CD8-positive, alpha-beta memory T cell (primary cell): ENCODE measurements at places on chromosomes 5 and 9.

DNA sequence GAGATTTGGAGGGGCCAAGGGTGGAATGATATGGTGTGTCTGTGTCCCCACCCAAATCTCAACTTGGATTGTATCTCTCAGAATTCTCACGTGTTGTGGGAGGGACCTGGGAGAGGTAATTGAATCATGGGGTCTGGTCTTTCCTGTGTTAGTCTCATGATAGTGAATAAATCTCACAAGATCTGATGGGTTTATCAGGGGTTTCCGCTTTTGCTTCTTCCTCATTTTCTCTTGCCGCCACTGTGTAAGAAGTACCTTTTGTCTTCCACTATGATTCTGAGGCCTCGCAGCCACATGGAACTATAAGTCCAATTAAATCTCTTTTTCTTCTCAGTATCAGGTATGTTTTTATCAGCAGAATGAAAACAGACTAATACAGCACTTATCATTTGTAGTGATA lies 29.5 kb upstream of the SPIN1 start:
- no peak for DNase-seq

DNA sequence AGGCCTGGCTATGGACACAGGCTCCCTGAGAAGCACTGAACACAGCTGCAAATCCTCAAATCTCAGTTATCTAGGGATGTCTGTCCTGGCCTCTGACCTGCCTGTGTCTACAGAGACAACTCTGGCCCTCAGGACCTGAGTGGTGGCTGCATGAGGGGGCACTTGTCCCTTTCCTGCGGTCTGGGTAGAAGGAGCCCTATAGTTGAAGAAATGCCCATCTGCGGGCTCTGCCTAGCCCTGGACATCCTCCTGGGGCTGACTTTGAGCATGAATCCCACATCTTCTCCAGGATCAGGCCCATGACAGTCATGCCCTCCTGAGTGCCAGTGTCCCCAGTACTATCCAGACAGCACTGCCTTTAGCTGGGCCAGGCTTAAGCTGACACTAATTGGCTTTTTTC lies 10.0 kb downstream of the DNAJB5 start:
- no peak for DNase-seq

DNA sequence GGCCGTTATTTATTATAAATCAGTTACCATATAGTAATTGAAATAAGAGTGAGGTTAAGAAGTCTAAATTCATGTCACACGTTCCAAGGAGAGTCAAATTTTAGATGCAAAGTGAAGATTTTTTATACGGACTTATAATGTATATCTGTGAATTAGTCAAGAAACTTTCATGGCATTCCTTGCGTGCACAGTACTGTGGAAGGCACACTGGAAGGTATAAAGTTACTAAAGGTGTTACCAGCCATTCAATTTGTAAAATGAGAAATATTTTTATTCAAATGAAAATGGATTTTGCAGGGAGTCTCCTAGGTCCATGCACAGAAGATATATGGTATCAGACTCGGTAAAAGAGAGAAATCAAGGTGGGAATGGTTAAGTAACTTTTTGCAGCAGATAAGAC lies 408.1 kb upstream of the CTNND2 start:
- DNase-seq: no peak

GRCh38 chr9:70228118-70228517 lies 30.7 kb upstream of the SMC5 start:
- DNase-seq: no peak

GRCh38 chr5:41797662-41798061 lies 72.6 kb downstream of the OXCT1 start:
- no peak for DNase-seq

- DNase-seq: no peak
Measured at GRCh38 chr5:53438486-53439472, 41.6 kb upstream of the FST start.

DNA sequence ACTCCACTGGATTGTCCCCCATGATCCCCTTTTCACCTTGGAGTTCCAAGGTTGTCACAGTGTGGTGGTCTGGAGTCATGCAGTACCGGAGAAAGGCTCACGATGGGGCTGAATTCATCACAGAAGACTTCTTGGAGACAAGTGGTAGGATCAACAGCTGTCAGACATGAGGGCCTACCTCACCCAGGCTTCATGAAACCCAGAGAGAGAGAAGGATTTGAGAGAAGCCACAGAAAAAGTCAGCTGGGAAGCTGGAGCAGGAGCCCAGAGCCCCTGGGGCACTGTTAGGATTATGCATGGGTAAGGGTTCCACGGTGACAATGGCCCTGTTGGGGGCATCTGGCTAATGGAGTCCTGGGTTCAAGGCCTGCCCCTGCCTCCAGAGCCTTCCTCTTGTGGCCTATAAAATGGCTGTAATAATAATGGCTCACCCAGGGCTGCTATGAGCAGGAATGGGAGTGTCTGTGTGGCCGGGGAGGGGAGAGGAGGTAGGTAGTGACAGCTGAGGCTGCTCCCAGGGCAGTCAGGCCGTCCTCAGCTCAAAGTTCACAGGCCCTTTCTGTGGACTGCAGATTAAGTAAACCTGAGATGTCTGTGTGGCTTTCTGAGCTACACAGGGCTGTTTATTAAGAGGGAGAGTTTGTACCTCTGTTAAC lies 910 bp downstream of the TRIM14 start:
- peak; percentile 23 for DNase-seq

GRCh38 chr5:120528609-120529008 lies 64.5 kb downstream of the PRR16 start:
- DNase-seq: no peak

DNA sequence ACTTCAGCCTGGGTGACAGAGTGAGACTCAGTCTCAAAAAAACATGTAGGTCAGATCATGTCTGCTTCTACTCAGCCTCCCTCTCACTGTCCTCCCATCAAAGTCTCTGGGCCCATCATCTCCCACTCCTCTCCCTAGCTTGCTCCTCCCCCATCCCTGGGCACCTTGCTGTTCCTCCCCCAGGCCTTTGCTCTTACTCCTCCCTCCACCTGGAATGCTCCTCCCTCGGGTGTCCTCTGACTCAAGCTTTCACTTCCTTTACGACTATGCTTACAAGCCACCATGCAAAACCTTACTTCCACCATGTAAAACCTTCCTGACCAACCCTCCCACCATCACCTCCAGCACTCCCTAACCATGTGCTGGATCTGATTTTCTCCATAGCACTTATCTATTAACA lies 51.5 kb downstream of the MTMR12 start:
- no peak for DNase-seq

- DNase-seq: no peak
Measured at GRCh38 chr9:125630436-125630835, 76.6 kb downstream of the MAPKAP1 start.

DNA sequence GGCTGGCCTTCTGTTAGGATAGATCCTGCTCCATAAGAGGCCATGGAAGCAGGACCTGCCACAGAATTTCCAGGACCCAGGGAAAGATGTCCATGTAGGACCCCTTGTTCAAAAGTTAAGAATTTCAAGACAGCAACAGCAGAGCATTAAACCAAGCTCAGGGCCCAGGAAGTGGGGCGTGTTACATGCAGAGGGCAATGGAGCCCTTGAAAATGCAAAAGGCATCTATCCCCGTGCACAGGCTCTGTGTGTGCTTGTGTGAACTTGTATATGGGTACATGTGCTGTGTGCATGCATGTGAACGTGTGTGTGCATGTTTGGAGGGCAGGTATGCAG lies 14.4 kb upstream of the NKD2 start:
- DNase-seq: no peak

- no peak for DNase-seq
Measured at GRCh38 chr9:114697951-114698351, 16.0 kb upstream of the TEX48 start.

DNA sequence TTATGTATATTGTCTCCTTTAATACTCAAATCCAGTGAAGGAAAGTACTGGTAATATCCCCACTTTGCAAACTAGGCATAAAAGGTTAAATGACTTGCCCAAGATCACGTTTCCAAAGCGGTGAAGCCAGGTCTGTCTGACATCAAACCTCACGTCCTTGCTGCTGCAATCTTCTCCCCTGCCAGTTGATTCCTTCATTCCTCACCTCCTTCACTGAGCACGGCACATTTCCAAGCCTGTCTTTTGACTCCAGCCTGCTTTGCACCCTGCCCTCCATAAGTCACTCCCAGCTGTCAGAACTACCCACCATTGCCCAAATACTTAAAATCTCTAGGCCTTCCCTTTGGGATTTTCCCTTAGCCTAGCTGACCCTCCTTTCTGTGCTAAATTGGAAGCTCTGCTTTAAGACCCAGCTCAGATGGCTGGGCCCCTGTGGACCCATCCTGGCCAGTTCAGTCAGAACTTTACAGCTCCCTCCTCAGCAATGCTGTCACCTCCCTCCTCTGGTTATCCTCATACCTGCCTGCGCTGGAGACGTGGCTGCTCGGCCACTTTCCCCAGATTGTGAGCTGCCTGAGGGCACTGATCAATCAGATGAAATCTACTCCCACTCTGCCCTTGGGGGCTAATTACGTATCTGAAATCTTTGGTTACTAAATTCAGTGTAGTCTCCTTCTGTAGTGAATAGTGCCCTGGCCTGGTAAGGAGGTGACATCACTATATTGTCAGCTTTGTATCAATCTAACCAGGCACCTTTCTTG lies 51.2 kb downstream of the SLC36A1 start:
- DNase-seq: no peak

DNA sequence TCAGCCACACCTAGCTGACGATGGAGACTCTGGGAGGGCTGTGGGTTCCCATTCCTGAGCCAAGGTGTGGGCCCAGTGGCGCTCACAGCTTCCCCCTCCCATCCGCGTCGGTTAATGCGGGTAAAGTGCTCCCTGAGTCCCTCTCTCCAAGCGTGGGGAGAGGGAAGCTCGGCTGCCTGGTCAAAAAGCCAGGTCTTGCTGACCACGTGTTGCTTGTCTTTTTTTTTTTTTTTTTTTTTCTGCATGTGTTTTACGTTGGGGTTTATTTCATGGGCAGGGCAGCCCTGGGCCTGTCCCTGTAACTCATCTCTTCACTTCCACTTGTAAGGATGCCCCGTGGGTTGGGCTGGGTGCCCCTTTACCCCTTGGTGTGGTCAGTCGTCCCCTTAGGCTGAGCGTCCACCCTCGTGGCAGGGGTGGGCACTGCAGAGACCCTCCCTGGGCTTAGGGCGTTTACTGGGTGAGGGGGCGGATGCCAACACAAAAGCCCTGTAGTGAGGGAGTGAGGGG lies 11.9 kb downstream of the NKD2 start:
- no peak for DNase-seq

GRCh38 chr5:148816782-148817181 lies 9.6 kb upstream of the ADRB2 start:
- DNase-seq: no peak

DNA sequence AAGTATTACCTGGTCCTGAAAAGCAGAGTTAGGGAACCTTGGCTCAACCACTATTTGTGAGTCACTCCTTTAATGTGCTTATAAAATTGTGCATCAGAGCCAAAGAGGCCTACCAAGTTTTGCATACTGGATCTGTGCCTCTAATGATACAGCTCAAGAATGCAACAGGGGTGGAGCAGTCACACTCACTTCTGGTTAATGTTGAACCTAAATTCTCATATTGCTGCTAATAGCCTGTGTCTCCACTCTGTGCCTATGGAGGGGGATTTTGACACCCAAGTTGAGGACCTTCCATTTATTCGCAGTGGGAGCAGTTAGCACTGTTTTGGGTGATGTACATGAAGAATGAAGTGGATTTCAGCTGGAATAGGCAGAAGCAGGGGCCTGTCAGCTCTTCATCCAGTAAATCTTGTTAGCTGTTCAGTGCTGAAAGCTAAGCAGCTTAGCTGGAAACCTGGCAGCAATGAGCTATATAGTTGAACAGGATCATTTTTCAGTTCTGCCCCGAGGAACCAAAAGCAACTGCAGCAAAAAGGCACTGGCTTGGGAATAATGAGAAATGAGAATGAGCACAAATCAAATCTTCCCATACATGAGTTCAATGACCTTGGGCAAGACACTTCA lies 9.7 kb downstream of the SH3TC2 start:
- DNase-seq: no peak

DNA sequence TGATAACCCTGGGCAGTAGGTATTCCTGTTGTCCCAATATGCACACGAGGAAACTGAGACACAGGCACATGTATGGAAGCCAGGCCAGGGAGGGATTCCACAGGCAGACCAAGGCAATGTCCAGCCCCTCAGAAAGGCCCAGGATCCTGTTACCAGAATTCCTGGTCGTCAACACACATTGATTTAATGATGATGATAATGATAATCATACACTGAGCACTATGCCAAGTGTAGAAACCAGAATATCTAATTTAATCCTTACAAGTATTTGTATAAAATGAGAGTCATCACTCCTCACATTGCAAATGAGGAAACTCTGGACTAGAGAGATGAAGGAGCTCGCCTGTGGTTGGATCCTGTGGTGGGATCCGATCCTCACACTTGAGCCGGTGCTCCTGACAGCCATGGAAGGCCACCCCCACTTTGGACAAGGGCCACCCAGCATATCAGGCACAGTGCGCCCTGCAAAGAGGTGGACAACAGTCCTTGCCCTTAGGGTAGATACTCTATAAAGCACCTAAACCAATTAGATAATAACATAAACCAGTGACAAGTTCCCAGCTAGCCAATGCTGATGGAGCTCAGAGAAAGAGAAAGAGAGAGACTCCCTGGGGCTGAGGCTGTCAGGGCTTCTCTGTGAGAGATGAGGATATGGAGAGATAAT lies 185.3 kb downstream of the SLIT3 start:
- no peak for DNase-seq

GRCh38 chr5:96903300-96903699 lies 27.0 kb downstream of the ERAP2 start:
- no peak for DNase-seq

GRCh38 chr9:94741866-94742265 lies 15.4 kb downstream of the AOPEP start:
- no peak for DNase-seq

- DNase-seq: no peak
Measured at GRCh38 chr5:1668141-1668721, 131.4 kb downstream of the MRPL36 start.

- no peak for DNase-seq
Measured at GRCh38 chr5:21806943-21807342, 1046.2 kb downstream of the CDH12 start.

DNA sequence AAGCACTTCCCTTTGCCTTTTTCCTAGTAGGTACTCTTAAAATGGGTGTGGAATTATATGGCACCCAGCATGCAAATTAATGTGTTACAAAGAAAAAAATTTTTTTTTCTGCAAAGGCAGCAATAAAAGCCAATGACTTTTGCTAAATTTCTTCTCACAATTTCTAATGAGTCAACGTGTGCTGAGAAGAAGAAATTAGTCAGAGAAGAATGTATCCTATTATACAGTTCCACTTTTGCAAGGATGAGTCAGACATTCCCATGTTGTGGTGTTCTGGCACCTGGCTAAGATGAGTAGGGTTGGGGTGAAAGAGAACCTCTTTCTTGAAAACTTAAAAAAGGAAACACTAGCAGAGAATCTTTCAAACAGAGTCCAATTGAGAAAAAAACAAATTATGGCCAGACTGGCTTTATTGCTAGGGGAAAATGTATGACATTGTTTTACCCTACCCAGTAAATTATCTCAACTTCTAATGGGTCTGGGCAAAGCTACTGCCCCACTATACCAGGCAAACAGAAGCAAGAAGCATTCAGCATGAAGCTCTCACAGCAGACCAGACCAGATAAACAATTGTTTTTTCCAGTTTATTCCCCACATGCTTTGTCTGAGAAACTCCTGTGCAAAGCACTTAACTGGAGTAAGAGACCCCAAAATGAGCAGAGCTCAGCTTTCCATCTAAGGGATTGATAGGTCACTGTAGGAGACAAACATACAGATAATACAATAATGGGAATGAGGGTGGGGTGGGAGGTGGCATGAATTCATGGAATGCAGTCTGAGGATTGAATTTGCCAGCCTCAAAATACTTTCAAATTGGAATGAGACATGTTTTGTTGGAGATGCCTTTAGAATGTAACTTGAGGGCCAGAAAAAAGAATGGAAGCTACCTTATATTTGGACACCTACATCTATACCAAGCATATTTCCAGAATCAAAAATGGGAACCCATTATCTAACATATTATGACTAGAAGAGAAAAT lies 220.8 kb upstream of the RFX3 start:
- no peak for DNase-seq
